ENCODE measurements at places on chromosomes 3 and 15.
A peak's percentile ranks its signal among the peaks of the same experiment; 100 is the strongest.

DNA sequence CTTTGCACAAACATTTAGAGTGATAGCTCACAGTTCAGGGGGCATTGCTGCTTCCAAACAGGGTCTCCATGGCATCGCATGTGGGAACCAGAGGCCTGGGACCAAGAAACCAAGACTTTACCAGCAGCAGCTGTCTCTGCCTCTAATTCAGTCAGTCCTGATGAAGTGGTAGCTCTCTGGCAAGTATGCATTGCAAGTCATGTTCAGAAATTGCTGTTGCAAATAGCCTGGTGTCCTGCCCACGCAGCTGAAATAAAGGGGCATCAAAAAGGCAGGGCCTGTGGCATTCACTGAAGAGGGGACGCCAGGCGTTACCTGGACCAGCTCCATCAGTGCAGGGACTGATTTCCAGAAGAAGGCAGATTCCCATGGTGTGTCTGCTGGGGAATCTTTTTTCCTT is 121.3 kb downstream of the CD47 start:
- no peak for DNase-seq

DNA sequence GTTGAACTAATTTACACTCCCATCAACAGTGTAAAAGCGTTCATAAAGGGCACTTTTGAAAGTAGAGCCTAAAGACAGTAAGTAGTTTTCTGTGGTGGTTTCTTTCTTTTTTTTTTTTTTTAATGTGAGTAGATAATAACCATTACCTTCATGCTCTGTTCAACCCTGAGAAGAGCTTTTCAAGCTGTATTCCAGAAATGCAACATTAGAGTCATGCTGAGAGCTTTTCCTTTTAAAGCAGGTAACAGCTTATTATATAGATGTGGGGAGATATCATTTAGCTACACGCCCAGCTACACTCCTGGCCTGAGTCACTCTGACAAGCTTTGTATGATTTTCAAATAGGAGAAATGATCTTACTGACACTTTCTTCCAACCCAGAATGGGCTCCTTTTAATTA is 96.2 kb upstream of the ARHGEF26 start:
- no peak for DNase-seq

DNA sequence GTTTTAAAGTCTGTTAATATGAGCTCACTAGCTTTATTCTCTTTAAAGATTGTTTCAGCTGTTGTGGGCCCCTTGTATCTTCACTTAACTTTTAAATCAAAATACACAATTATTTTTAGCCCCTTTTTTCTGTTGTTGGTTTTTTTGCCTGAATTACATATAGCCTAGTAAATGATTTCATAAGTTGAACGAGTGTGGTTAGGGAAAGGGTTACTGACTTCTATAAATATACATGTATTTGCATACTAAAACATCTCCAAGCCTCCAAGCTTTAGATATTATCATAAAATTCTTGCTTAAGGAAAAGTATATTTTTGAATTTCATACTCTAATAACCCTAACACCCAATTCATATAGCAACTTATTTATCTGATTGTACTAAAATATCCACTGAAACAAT is 73.2 kb upstream of the ARL6 start:
- no peak for DNase-seq

DNA sequence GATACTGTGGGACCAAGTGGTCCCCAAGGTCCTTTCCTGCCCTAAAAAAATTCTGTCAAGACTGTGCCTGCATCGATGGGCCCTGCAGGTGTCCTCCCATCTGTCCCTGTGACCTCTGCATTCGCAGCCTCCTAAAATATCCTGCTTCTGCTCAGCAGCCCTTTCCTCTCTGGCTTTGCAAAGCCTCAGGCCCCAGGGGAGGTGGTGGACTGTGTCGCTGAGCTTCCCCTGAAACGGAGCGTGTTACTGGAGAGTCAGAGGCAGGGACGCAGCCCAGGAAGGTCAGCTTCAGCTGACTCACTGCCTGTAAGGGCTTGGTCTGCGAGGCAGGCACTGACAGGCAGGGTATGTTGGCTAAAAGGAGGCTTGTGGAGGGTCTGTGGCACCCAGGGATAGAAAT is 110.0 kb downstream of the RAB11A start:
- no peak for DNase-seq

GRCh38 chr3:46853441-46854415 is 9.5 kb downstream of the MYL3 start:
- no peak for DNase-seq

DNA sequence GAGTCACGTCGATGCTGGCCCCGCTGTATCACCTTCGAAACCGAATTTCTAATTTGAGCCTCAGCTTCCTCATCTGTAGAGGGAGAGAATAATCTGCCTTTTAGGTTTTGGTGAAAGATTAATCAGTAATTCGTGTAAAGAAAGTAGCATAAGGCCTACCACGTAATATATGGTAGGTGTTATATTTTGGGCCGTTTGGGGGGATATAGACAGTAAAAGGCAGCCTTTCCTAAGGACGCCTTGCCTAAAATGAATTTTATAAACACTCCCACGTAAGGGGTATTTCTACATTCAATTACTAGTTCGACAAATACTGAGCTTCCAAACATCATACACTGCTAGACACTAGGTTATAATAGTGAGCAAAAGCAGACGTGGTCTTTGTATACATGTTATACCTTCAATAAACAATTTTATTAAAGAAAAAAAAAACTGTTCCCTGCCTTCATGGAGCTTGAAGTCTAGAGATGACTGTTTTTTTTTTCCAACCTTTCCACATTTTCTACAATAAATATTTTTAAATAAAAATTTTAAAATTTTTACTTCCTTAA is 737 bp downstream of the JAGN1 start:
- DNase-seq, result no peak

- no peak for DNase-seq
Measured at GRCh38 chr15:79117442-79118204, 27.0 kb upstream of the RASGRF1 start.

- no peak for DNase-seq
Measured at GRCh38 chr3:66762916-66763693, 235.0 kb upstream of the KBTBD8 start.

DNA sequence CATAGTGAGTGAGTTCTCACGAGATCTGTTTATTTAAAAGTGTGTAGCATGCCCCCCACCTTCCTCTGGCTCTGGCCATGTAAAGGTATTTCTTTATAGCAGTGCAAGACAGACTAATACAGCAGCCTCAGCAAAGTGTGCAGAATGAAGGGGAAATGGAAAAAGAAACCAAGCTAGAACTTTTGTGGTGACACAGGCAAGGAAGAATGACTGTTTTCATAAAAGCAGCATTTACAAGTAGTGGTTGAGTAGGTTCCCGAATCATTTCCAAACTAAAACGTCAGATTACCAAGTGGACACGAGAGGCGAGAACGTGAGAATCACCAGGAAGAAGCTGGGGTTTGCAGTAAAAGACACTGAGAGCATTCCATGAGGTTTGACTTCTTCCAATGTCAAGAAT is 100.2 kb upstream of the AKAP13 start:
- DNase-seq, result no peak

DNA sequence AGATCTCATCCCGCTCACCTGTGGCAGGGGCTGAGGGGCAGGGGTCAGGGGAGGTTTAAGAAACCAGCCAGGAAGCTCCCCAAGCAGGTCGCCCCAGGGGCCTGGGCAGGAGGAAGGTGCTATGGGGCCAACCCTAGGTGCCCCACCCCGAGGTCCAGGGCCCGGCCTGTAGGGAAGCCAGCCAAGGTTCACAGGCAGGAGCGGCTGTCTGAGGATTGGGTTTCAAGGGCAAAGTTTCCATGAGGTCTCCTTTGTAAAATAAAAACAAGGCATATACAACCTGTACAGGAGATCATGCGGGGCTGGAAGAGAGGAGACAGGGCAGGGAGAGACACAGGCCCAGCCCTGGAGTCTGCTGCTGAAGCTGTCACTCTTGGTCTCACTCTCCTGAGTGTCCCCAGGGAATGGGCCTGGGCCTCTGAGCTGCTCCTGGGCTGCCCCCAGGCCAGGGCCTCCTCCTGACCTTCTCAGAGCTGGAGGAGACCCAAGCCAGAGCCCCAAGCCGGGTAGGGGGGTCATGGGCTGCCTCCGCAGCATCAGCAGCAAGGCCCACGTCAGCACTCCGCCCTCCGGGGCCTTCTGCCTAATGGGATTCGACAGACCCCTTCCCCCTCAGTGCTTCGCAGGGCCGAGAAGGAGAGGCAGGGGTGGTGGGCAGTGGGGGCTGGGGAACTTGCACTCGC is 5.5 kb downstream of the CPLX3 start:
- DNase-seq, result no peak

DNA sequence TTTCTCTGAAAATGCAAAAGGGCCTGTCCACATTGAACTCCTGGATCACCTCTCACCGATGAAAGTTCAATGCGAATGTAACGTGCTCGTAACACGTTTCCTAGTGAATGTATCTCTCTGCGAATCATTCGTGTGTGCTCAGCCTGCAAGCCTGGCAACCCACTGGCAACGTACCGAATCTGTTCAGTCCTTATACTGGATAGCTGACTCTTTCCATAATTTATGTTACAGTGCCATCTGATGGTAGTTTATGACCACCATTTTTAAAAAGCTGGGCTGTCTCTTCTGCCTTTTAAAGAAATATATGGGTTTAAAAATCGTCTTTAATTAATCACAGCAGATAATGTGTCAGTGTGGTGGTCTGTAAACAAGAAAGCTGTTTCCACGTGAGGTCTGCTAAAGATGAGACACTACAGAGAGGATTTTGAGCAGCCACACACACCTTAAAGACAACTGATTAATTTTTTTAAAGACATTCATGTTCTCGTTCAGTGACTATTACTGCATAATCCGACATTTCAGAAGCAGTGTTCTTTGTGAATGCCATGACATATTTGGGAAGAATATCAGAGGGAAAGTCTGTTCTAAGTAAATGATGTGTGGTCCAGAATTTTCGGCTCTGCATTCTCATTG is 69.4 kb upstream of the FOXP1 start:
- peak; percentile 3 for DNase-seq

- no peak for DNase-seq
Measured at GRCh38 chr3:155431856-155432570, 138.5 kb upstream of the STRIT1 start.
